ENCODE measurements at places on chromosomes 6 and 20. TPM values are rescaled to one million over a fixed set of nuclear protein-coding genes. Genes with fewer than 3 reads are reported as not detected.

The GPX5 gene
- not detected for polyA plus RNA-seq

The PDE7B gene
- polyA plus RNA-seq: 8.6 TPM

The CD109 gene
- polyA plus RNA-seq: 15.5 TPM

The TMEM217 gene
- 0.91 TPM for polyA plus RNA-seq

The KCNB1 gene
- polyA plus RNA-seq: 5.4 TPM

The MCHR2 gene
- not detected for polyA plus RNA-seq

The IER3 gene
- polyA plus RNA-seq: 13.1 TPM

The BTNL2 gene
- 0.36 TPM for polyA plus RNA-seq

The CRISP3 gene
- 0.36 TPM for polyA plus RNA-seq

The OR2W1 gene
- polyA plus RNA-seq: not detected

The MEP1A gene
- 0.04 TPM for polyA plus RNA-seq

DNA sequence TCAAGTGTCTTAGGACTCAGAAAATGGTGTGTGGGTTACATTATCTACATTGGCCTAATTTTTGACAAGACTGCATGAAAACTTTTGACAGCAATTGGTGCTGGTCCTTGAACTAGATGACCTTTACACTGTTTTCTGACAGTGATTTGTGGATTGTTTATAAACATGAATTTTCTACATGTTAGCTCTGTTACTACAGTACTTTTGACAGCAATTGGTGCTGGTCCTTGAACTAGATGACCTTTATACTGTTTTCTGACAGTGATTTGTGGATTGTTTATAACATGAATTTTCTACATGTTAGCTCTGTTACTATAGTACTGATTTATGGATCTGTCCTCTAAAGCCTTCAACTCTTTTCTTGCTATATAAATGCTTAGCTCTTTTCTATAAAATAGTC is 16.7 kb downstream of the KCTD20 start:
- no peak for DNase-seq

DNA sequence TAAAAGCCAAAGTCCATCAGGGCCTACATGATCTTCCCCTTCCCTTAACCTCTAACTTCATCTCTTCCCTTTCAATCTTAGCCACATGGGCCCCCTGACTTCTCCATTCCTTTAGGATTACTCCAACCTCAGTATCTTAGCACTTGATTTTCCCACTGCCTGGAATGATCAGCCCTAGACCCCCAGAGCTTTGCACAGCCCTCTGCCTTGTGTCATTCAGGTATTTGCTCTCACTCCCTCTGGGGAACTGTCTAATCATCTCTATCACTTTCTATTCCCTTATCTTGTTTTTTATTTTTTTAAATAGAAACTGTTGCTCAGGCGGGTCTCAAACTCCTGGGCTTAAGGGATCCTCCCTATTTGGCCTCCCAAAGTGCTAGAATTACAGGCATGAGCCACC is 13.3 kb upstream of the ZNFX1 start:
- no peak for DNase-seq

- DNase-seq: no peak
Measured at GRCh38 chr6:28205879-28206278, 19.2 kb upstream of the ZSCAN9 start.

DNA sequence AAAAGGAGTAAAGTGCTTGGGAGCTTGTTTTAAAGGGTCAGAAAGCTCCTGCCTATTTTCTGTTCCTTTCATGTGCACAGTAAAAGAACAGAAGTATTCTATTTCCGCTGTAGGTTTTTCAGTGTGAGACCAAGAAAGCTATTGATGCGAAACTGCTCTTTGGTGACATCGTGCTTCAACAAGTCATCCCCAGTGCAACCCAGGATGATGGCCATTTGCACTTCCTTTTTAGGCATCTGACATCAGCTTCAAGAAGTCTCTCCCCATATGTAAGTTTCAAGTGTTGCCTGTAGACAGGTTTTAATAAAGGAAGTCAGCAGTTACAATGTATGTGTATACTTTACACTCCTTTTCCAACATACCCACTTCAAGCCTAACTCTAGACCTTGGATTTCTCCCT is 131.6 kb downstream of the RFX6 start:
- no peak for DNase-seq

- peak; percentile 6 for DNase-seq
Measured at GRCh38 chr6:146787876-146788508, 189.2 kb downstream of the ADGB start.

DNA sequence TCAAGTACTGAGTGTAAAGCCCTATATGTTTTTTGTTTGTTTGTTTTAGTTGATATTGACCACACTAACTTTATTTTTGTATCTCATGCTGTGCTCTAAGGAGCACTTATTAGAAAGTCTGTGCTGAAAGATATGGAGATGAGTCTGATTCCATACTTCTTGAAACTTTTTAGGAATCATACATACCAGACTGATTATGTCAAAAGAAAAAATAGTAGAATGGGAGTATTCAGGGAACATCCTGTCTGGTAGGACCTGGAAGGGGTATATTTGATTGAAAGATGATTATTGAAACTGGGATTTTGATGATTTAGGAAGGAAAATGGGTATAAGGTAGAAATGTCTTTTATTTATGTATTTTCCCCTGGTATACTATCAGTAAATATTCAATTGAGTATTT is 111.4 kb downstream of the QKI start:
- no peak for DNase-seq

DNA sequence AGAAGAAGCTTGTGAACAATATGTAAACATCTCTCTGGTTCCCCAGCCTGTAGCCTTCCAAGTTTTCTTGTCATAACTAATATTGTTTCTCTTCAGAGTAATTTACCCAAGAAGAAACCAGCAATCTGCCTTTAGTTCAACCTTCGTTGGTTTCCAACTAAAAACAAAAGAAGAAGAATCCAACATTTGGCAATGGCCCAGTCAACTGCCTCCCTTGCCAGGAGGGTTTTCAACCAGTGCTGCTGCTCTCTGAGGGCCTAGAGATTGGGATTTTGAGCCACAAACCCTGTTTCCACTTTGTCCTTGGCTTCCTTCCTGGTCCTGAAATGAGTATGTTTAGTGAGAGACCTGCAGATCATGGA is 395.8 kb upstream of the CNR1 start:
- DNase-seq: peak; percentile 78

GRCh38 chr6:70864401-70864800 is 92.5 kb downstream of the B3GAT2 start:
- DNase-seq: no peak

GRCh38 chr6:143040018-143040417 is 20.7 kb upstream of the AIG1 start:
- DNase-seq: no peak

DNA sequence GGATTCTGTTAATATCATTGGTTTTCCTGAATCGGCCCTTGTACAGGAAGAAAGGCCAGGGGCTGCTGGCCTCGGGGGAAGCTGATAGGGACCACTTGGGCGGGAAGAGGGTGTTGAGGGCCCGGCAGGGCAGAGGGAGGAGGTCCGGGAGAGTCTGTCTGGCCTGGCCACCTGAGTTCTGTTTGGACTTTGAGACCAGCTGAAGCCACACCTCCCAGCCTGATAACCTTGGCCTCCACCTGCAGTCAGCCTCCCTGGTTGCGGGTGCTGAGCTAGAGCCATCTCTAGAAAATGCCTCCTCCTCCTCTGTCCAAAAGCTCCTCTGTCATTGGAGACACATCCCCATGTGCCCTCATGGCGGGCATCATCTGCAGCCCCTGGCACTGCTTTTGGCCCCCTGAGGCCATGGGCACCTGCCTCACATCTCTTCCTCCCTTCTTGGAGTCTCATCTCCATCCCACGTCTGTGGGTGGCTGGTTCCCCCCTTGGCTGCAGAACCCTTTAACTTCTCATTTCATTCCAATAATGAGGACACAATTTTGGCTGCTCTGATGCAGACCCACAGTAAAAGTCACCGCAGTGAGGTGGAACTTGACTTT is 16.6 kb downstream of the APCDD1L start:
- no peak for DNase-seq

GRCh38 chr6:74609871-74610270 is 596.0 kb downstream of the COL12A1 start:
- DNase-seq: no peak

GRCh38 chr20:6611911-6612605 is 155.4 kb upstream of the BMP2 start:
- no peak for DNase-seq

DNA sequence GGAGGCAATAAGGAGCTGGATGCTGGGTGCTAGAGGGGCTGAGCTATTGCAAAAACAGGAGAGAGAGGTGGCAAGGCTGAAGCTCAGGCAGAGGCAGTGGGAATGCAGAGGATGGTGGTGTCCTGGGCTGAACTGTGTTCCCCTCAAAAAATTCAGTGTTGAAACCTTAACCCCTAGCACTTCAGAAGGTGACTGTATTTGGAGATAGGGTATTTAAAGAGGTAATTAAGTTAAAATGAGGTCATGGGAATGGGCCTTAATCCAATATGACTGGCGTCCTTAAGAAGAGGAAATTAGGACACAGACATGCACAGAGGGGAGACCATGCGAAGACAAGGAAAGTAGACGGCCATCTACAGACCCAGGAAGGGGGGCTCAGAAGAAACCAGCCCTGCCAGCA is 11.5 kb upstream of the MMP9 start:
- DNase-seq: no peak

GRCh38 chr6:72262254-72262653 is 359.6 kb upstream of the KCNQ5 start:
- DNase-seq: no peak

DNA sequence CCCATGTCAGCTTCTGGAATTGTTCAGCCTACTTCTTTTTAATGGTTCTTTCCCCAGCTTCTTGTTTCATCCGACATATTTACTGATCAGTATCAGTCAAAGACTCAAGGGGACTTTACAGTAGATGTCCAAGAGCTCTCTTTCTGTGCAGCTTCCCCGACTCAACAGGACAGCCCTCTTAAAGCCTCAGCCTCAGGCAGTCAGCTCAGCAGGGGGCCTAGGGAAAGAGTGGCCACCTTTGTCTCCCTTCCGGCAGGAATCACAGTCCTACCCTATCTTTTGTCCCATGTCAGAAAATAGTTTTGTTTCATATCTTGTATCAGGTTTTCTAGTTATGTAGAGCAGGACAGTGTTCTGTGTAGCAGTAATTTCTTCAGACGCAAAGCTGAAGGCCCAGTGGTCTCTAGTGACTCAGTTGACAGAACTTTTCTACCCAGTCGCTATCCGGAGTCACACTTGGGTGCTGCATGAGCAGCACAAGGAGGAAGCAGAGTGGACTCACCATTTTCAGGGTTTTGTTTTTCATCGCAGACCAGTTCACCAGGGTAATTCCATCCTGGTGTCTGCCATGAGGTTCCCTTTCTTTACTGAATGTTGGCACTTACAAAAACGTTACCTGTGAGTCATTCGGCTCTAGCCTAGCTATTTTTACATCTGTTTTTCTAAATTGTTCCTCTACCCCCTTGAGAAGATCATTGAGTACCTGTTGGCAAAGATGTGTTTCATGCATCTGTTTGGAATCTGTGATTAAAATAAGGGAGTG is 47.7 kb downstream of the SPATA2 start:
- no peak for DNase-seq

DNA sequence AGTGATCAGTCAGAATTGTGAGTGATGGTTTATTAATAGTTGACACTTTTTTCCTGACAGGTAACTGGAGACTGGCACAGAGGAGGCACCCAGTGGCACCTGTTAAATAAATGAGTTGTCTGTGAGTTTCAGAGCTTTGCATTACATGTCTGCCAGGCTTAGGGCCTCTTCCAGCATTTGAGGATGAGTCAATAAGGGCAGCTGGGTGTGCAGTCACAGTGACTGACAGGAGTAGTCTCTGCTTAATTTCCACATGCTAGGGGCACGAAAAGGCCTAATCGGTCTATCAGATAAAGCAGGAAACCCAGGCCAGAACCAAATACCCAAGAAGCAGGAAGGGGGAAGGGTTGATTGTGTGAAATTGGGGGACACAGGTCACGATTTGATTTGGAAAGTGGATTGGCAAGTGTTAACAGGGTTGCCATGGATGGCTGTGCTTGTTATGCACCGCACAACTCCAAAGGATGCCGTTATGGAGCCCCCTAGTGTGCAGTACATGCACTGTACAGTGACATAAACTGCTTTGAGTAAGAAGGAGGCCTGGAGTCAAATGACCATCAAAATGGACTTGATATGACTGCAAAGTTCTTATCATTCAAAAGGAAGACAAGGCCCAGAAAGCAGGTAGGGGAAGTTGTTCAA is 111.9 kb upstream of the GGTLC1 start:
- peak; percentile 56 for DNase-seq

DNA sequence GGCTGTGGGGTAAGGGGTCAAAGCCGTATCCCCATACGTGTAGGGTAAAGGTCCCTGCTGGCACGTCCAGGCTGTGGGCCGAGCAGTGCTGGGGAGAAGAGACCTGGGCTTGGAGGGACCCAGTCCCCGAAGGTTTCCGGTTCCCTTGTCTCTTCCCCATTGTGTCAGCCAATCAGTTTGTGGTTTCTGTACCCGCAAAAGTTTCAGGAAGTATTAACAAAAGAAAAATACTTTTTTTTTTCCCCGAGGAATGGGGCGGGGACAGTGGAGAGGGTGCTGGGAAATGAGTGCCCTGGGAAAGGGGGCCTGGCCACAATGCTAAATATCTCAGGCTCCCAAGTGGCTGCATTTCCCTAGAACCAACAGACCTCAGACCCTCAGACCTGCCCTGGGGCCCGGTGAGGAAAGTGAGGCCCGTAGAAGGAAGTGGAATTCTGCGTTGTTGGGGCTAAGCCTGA is 15.2 kb upstream of the AMD1 start:
- DNase-seq: peak; percentile 53

DNA sequence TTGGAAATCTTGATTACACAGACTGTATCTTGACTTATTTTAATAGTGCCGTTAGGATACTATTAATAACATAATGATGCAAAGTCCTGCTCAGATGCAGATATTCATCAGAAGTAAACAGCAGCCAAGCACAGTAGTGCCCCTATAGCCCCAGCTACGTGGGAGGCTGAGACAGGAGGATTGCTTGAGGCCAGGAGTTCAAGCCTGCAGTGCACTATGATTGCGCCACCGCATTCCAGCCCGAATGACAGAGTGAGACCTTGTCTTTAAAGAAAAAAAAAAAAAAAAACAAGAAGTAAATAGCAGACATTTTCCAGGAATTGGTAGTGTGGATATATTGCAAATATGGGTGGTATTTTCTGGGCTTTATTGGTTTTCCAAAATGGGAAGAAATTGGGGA is 61.8 kb downstream of the TULP4 start:
- DNase-seq: no peak

- no peak for DNase-seq
Measured at GRCh38 chr6:127816643-127817042, 84.2 kb downstream of the THEMIS start.

- DNase-seq: no peak
Measured at GRCh38 chr6:116206231-116206903, 47.5 kb downstream of the TSPYL4 start.

DNA sequence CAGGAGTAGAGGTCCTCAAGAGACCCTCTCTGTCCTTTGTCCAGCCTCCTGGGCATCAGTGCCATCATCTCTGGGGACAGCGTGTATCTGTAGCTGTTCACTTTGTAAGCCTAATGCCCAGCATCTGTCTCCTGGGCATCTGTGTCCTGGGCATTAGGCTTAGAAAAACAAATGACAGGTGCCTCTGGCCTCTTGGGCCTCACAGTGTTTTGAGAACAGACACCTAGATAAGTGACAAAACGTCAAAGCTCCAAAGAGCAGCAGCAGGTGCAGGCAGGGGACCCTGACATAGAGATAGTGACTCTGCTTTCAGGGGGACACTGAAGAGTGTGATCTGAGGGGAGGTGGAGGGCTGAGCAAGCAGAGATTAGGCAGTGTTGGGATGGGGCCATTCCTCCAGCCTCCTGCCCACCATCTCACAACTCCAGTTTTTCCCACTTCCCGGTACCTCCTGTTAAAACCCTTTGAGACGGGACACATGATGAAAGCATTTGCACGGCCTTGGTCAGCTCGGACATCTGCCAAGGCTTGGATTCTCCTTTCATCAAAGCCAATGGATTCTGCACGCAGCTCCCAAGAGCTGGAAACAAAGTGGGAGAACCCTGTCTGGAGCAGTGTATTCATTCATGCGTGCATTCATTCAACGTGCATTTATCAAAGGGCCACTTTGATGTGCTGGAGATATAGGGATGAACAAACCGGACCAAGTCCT is 55.5 kb upstream of the CD93 start:
- peak; percentile 56 for DNase-seq

Measured in muscle of leg (tissue), 16 donors.